ENCODE measurements at places on chromosomes 16 and 17.

- no peak for DNase-seq
These were observed 56.5 kb upstream of the TEX2 start for GRCh38 chr17:64319531-64319930.

DNA sequence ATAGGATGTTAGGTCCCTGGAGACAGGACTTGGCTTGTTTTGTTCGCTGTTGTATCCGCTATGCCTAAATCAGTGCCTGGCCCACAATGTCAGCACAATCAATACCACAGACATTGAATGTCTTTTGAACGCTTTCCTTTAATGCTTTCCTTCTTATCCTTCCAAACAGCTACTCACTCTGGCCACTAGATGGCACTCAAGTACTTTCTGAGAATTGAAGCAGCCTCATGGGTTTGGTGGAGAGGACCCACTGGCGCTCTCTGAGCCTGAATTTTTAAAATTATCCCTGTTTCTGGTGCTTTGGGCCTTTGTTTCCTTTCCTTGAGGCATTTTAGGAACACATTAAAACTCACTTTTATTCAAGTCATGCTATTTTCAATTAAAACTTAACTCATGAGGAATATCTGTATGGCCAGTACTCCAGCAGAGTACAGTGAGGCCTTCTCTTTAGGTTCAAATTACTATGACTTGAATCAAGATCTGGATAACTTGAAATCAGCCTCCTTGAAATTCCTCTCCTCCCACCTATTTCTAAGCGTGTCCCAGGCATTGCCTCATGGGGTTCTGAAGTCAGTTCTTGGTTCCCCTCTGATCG is 3.2 kb upstream of the NLRP1 start:
- peak; percentile 77 for DNase-seq

GRCh38 chr17:74190807-74191406 is 12.6 kb upstream of the RPL38 start:
- peak; percentile 29 for DNase-seq

GRCh38 chr17:8935191-8935590 is 30.3 kb downstream of the PIK3R5 start:
- DNase-seq = peak; percentile 60

DNA sequence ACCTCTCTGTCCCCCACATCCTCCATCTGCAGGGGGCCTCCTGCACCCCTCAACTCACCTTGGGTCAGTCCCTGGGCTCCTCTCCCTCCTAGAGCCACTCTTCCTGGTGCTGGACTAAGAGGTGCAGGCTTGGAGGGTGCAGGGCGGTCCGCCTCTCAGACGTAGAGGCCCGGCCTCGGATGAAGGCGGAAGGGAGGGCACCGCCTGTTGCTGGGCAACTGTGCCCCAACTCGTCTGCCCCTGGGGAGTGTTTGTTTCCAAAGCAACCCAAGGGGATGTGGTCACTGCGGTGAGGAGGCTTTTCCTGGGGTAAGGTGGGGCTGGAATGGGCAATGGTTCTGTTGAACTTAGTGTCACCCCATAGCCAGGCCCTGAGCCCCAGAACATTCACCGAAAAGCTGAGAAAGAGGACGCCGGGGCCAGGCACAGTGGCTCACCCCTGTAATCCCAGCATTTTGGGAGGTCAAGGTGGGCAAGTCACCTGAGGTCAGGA is at the start of gene C16orf54:
Gene C16orf54 (minus strand): TSS at position 138 of the 493 bp plus-strand sequence. CDS start 1,039 bp downstream, outside the sequence.
- no peak for DNase-seq

- DNase-seq = no peak
These were observed 5.7 kb downstream of the GPR179 start for GRCh38 chr17:38338053-38338452.

DNA sequence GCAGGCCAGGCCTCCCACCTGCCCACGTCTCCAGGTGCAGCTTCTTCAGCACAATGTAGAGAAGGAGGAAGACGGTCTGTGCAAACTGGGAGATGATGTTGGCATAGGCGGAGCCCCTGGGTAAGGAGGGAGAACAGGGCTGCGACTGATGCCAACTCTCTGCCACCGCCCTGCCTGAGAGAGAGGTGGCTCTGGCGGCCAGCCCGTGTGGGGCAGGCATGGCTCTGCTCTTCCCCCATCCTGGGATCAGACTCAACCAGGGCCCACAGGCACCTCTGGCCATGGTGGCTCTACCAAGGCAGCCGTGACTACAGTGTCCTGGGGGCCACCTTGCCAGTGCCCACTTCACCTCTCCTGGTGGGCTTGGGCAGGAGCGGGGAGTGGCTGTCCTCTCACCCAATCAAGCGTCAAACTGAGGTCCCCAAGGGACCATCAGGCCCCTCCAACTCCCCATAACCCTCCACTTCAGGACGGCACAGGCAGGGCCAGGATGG is 8.6 kb downstream of the SLC47A2 start:
- DNase-seq = no peak

DNA sequence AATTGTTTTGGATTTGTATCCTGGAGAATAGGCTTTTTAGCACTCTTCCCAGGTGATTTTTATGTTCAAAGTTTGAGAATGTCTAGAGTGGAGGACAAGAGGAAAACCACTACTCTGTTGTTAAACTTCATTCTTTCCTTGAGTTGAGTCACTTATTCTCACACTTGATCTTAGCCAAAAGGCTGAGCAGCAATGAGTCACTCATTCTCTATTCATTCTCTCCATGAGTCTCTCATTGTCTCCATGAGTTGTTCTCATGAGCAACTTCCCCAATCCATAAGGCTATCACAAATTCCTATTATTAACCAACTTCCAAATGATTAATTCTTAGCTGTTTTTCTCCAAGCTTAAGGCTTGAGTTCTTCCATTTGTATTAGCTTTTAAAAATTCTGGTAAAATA is 1393.3 kb downstream of the CDH8 start:
- DNase-seq = peak; percentile 11
